ENCODE measurements at places on chromosomes 16 and 17.
A peak's percentile ranks its signal among the peaks of the same experiment; 100 is the strongest.

GRCh38 chr17:29571883-29572681 is 3.6 kb downstream of the TP53I13 start:
- DNase-seq: no peak

DNA sequence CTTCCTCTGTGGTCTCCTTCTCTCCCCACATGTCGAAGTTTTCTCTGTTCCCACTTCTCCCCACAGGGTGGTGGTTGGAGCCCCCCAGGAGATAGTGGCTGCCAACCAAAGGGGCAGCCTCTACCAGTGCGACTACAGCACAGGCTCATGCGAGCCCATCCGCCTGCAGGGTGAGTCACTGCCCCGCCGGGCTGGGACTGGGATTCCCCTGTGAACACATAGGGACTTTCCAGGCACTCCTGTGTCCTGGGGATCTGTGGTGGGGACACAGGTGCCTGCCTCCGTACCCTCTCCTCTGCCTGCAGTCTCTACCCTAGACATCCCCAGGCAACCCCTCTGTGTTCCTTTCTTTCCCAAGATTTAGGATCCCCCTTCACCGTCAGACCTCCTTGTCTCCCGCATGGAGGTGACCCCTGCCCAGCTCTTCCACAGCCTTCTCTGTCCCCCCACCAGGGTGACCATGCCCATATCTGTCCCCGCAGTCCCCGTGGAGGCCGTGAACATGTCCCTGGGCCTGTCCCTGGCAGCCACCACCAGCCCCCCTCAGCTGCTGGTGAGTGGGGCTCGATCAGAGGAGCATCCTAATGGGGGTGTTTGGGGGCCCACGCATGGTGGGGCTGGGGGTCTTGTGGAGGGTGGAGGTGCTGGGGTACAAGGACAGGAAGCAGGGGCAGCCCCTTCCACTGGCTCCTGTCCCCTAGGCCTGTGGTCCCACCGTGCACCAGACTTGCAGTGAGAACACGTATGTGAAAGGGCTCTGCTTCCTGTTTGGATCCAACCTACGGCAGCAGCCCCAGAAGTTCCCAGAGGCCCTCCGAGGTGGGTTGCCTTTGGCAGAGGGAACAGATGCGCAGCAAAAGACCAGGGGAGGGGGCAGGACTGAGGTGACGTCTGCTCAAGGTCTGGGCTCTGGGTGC is 5.8 kb downstream of the ITGAM start:
- peak; percentile 59 for DNase-seq

- no peak for DNase-seq
These were observed 69.5 kb downstream of the AMFR start for GRCh38 chr16:56355786-56356275.

GRCh38 chr17:1183171-1183873 is 3.5 kb upstream of the ABR start:
- no peak for DNase-seq

- no peak for DNase-seq
These were observed 38.5 kb upstream of the MYOCD start for GRCh38 chr17:12627177-12627629.

GRCh38 chr16:10003486-10003885 is 178.7 kb downstream of the GRIN2A start:
- DNase-seq: no peak

GRCh38 chr17:49575679-49576087 is at the start of gene NXPH3:
TSS of gene NXPH3 (plus strand) at chr17:49575871. CDS start at chr17:49576220, 349 bp downstream.
- no peak for DNase-seq

- no peak for DNase-seq
These were observed 91.2 kb downstream of the TMEM132E start for GRCh38 chr17:34670618-34671017.

GRCh38 chr16:9932919-9933653 is 249.1 kb downstream of the GRIN2A start:
- DNase-seq: no peak

DNA sequence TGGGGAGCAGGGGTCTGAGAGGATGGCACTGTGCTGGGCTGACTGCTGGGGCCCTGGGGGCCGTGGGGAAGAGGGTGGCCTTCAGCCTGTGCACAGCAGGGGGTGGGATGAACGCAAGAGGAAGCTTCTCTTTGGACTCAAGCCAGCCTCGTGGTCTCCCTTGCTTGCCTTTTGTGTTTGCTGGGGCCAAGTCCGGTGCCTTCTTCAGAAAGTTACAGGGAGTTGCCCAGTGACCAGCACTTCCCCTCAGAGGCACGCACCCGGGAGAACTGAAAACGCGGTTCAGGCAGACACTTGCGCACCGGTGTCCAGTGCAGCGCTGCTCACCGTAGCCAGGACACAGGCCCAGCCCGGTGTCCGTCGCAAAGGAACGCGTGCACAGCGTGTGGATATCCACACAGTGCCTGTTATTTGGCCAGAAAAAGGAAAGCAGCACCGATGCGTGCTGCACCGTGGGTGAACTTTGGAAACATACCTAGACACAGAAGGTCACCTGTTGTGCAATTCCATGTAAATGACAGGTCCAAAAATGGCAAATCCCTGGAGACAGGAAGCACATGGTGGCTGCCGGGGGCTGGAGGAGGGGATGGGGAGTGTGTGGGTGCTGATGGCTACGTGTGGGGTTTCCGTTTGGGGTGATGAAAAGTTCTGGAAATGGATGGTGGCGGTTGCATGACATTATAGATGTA is 29.4 kb upstream of the NUDT16L1 start:
- no peak for DNase-seq

Data from activated gamma-delta T cell (primary cell).